ENCODE measurements at places on chromosomes 2 and 18. TPM values are rescaled to one million over a fixed set of nuclear protein-coding genes. Genes with fewer than 3 reads are reported as not detected.

The EMILIN2 gene
- total RNA-seq, result 12.4 TPM

The SERPINB3 gene
- total RNA-seq, result under 0.01 TPM

The CLEC4F gene
- total RNA-seq, result not detected

The SIX3 gene
- not detected for total RNA-seq

The ACKR3 gene
- 2.1 TPM for total RNA-seq

The SERPINB2 gene
- 1.4 TPM for total RNA-seq

The PPM1G gene
- 48.9 TPM for total RNA-seq

The CHRNG gene
- 3.3 TPM for total RNA-seq

The KCNK3 gene
- total RNA-seq, result 3.9 TPM

The MSTN gene
- not detected for total RNA-seq

All from epithelial cell of alveolus of lung (primary cell).